Activated T-cell treated with anti-CD3 and anti-CD28 coated beads, Interleukin-2, amount 50 U/mL, for 72 hours (primary cell): ENCODE measurements at places on chromosomes 5 and 9. TPM values are rescaled to one million over a fixed set of nuclear protein-coding genes. Genes with fewer than 3 reads are reported as not detected.
A peak's percentile ranks its signal among the peaks of the same experiment; 100 is the strongest.

DNA sequence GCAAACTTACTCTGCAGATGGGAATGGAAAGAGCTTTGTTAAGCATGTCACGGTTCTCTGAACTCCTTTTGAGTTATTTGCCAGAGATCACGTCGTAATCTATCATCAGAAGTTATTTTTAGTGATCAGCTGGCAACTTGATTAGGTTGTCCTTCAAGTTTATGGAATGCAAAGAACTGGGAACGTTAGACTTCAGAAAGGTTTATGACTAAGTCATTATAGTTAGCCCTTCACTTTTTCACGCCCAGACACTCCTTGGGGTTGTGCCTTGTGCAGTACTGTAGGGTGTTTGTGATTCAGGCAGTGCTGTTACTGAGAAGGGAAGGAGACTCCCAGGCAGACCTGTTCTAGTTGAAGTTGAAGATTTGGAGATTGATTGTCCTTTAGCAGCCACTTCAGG is 26.8 kb upstream of the PHF2 start:
- DNase-seq, result no peak

- DNase-seq, result no peak
These were observed 61.4 kb downstream of the C5orf15 start for GRCh38 chr5:133907075-133907474.

DNA sequence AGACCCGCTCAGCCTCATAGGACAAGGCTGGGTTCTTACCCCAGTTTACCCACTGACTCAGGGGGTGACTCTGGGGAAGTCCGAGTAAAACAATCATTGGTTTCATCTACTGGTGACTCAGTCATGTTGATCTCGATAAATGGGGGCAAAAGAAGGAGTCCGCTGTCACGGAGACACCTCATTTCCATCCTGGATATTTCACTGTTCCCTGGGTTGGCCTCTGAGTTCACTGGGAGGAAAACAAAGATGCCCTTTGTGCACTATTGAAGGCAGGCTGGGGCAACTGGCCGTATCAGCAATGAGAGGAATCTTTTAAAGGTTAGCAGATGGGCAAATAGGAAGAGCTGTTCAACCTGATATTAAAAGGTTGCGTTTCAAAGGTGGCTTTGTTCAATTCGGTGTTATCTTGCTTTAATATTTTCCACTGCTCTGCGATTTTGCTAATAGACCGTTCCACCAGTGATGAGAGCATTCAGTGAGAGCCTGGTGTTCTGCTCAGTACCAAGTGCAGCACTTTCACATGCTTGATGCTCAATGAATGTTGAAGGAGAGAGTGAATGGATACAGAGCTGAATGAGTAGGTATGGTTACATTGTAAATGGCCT is 110.2 kb upstream of the EGFLAM start:
- no peak for DNase-seq

GRCh38 chr9:114400219-114400618 is 12.4 kb upstream of the AKNA start:
- no peak for DNase-seq

- peak; percentile 62 for DNase-seq
These were observed 598 bp downstream of the RGP1 start for GRCh38 chr9:35749515-35750255.

EIF4E1B gene
- not detected for total RNA-seq

IFNA21 gene
- not detected for total RNA-seq
